Renal pelvis (tissue), 12 donors: ENCODE measurements at places on chromosomes 11 and 22. TPM values are rescaled to one million over a fixed set of nuclear protein-coding genes. Genes with fewer than 3 reads are reported as not detected.
A peak's percentile ranks its signal among the peaks of the same experiment; 100 is the strongest.

DNA sequence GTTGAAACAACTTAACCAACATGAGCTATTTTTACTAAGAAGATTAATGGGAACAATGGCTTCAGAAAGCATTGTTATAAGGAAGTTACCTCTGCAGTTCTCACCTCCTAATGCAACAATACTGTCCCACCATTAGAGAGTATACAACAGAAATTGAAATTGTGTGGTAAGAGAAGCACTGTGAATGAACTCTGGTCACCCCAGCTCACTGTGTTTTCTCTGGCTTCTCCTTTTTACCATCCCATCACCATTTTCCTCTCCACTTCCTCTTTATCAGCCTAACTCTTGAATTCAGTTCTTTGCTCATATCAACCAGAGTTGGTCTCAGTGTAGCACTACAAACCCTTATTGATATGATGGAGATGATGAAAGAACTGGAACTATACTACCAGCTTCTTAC, 138.0 kb upstream of the POU2AF2 start:
- no peak for DNase-seq

DNA sequence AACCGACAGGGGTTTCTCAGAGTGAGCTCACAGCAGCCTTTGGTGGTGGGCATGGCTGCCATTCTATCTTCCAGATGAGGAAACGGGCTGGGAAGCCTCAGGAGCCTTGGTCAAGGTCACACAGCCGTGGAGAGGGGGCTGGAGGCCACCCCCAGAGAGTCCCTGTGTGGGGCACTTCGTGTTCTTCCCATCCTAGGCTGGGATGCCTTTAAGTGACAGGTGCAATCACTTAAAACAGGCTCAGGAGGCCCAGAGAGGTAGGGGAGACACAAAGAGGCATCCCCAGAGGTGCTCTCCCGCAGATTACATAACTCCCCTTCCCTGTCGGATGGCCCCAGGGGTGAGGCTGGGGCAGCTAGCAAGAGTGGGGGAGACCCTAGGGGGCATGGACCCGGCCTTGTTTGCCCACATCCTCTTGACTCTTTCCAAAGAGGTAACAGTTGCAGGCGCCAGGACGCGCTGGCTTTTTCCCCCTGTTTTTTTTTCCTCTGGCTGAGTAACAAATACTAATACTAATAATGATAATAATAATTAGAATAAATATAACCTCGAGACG, 17.5 kb upstream of the SHISAL1 start:
- no peak for DNase-seq

- DNase-seq = no peak
Measured at GRCh38 chr22:44200855-44201550, 20.3 kb downstream of the PARVG start.

GRCh38 chr11:11845551-11845950, 3.8 kb downstream of the USP47 start:
- DNase-seq = no peak

DNA sequence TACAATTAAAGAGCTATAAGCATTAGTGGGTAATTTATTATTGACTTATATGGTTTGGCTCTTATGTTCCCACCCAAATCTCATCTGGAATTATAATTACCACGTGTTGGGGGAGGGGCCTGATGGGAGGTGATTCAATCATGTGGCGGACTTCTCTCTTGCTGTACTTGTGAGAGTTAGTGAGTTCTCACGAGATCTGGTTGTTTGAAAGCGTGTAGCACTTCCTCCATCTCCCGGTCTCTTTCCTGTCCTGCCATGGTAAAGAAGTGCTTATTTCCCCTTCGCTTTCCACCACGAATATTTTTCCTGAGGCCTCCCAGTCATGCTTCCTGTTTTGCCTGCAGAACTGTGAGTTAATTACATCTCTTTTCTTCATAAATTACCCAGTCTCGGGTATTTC, 28.1 kb upstream of the CHORDC1 start:
- no peak for DNase-seq

DNA sequence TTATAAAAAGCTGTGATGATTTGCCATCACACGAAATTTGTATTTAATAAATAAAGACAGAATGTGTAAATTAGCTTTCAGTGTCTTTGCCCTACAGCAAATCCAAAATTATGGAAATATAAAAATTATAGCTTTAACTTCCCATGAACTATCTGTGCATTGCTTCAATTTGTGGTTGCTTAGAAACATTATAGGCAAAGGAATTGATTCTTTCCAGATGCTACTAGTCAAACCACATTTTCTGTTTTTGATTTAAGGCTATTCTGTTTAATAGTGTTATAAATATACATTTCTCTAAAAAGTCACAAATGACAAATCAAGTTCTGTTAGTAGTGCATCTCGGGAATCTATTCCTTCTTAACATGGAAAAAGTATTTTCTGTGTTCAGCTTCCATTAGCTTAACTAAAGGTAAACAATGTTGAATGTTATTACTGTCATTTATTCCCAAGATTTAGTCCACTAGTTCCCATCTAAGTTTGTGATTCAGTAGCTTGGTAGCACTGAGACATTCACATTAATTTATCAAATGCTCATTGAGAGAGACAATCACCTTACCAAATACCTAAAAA, 1086.3 kb upstream of the CCDC90B start:
- no peak for DNase-seq

- no peak for DNase-seq
Measured at GRCh38 chr11:74321487-74322188, 10.2 kb upstream of the P4HA3 start.

- no peak for DNase-seq
Measured at GRCh38 chr11:121763526-121763925, 310.8 kb upstream of the SORL1-AS1 start.

DNA sequence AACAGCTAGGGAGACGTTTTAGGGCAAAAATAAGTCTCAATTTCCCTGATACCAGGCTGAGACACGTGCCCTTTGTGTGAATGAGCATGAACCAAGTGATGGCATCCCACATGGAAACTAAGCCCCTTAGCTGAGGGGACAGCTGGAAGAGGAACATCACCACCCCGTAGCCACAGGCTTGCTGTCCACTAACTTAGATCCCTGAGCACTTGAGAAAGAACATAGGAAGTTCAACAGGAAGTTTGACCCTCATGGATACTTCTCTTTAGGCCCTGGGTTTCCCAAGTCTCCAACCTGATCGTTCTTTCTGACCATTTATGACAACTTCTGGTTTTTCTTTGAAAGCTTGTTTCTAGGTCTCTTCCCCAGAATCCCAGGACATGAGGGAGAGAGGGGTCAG, 11.6 kb upstream of the CKAP5 start:
- no peak for DNase-seq

- DNase-seq = no peak
Measured at GRCh38 chr22:17726928-17727897, 47.1 kb downstream of the BID start.

DNA sequence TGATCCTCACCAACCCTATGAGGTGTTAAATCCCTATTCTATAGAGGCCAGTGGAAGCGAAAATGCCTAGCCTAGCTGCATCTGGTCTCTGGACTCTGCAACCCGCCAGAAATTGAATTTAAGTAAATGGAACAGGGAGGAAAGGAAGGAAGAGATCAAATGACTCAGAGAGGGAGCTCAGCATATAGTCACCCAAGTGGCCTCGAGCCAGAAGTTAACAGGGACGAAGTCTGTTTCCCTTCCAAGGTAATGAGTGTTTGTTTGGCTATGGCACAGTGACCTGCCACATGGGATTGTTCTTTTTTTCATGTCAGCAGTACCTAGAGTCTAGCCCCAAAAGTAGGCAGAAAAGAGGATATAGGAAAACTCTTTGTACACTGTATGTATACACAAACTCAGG, 66.3 kb downstream of the PAK1 start:
- DNase-seq = no peak

- no peak for DNase-seq
Measured at GRCh38 chr22:21677606-21678443, 12.0 kb downstream of the PPIL2 start.

DNA sequence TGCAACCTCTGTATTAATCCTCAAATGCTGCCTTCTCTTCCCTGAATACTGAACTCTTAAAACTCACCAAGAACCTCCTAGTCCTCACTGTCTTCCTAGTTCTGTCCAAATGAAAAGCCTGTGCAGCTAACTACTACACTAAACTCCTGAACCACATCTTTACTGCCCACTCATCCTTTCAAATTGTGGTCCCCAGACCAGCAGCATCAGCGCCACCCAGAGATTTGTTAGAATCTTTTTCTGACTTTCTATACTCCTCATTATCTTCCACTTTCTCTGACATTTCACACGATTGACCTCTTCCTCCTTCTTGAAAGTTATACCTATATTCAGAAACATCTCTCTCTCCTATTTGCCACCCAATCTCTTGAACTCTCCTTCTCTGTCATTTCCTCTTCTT, 461.3 kb downstream of the DLG2 start:
- no peak for DNase-seq

DNA sequence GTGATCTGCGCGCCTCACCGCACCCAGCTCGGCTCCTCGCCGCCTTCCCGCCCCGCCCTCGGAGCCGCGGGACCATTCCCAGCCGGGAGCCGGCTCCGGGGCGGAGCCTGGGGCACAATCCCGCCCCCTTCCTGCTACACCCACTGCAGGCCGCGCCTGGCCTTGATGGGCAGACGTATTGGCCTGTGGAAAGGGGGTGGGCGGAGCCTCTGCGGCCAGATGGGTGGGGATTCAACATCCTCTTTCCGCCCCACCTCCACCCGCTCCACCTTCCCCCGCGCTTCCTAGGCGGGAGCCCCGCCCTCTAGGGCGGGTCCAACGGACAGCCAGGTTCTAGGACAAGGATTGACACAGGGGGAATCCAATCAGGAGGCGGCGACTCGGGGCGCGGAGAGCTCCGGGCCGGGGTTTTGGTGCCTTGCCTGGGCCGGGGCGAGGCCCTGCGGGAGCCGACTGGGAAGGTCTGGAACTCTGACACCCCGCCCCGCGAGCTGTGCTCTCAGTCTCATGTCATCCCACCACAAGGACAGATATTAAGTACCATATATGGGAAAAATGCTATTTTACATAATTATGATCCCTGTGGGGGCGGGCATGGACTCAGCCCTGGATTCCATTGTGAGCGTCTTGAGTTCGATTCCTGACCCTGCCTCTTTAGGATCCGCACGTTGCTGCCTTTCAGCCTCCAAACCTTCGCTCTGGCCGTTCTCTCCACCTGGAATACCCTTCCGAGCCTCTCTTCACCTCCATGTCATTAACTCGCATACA, at the start of gene MYH9:
TSS of gene MYH9 (minus strand) at position 9 of the 768 bp plus-strand sequence. CDS start 38,731 bp downstream, outside the sequence.
- DNase-seq = peak; percentile 100

GRCh38 chr22:31544481-31545480, 48.4 kb downstream of the SFI1 start:
- no peak for DNase-seq

DNA sequence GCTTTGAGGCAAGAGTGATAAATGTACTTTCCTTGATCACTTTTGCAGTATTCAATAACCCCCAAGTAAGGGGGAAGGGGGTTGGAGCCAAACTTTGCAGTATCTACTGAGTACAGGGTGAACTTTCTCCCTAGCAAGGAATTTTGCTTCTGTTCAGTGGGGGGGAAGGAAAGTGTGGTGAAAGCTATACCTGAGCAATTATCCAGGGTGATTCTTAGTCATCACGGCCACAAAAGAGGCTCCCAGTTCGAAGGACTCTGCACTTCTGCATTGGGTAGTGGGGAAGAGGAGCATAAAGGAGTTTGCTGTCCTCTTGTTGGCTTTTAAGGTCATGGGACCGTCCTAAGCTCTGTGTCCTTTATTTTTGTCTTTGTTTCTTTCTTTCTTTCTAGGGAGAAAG, 346.5 kb upstream of the SYN3 start:
- DNase-seq = no peak

GRCh38 chr22:44210722-44211121, 30.0 kb downstream of the PARVG start:
- DNase-seq = no peak

DNA sequence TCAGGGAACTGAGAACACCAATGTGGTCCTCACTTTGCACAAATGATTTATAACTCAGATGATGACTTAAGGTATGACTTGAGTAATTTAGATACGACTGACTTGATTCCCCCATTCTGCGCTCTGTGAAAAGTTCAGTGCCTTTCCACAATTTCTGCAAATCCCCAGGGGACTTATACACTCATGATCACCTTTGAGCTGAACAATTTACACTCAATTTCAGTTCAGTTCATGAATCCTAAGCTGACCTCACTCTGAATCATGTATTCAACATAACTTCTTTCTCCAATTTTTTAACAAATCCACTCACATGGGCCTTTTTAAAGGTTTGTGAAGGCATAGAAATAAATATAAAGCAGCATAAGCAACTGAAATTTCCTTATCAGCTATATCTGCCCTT, 274.2 kb downstream of the FAM76B start:
- no peak for DNase-seq

- no peak for DNase-seq
Measured at GRCh38 chr11:68414496-68415221, 45.9 kb upstream of the PPP6R3 start.

The CARD16 gene
- polyA plus RNA-seq = 1.3 TPM

The CNTF gene
- 0.88 TPM for polyA plus RNA-seq

The ENTHD1 gene
- not detected for polyA plus RNA-seq

The SLC22A12 gene
- polyA plus RNA-seq = 5.7 TPM

The ADORA2A gene
- 10.3 TPM for polyA plus RNA-seq

The FLRT1 gene
- 3.3 TPM for polyA plus RNA-seq

The SLC22A8 gene
- 60.6 TPM for polyA plus RNA-seq

The CACNA1I gene
- polyA plus RNA-seq = 0.09 TPM

The CDHR5 gene
- polyA plus RNA-seq = 56.2 TPM

The KRTAP5-10 gene
- polyA plus RNA-seq = 0.22 TPM
